NCI-H1092 treated with DMSO at 0.1 percent for 48 hours (cell line): ENCODE measurements at places on chromosomes 4 and X.

DNA sequence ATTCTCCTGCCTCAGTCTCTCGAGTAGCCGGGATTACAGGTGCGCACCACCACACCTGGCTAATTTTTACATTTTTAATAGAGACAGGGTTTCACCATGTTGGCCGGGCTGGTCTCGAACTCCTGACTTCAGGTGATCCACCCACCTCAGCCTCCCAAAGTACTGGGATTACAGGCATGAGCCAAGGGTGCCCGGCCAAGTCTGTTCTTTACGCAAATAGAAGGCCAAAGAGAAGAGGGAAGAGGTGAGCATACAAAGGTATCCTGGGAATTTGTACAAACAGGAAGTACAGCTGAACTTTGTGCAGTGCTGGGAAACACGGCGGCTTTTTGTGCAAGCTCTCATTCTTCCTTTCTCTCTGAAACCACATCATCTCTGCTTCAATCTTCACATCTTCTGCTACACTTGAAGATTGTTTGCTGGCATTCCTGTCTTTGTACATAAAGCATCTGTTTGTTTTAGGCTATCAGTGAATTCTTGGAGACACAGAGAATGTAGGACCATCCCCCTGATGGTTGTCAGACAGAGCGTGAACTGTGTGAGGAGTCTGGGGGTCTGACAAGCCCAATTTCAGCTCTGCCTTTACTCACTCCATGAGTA lies 71.9 kb upstream of the PRSS48 start:
- no peak for DNase-seq

DNA sequence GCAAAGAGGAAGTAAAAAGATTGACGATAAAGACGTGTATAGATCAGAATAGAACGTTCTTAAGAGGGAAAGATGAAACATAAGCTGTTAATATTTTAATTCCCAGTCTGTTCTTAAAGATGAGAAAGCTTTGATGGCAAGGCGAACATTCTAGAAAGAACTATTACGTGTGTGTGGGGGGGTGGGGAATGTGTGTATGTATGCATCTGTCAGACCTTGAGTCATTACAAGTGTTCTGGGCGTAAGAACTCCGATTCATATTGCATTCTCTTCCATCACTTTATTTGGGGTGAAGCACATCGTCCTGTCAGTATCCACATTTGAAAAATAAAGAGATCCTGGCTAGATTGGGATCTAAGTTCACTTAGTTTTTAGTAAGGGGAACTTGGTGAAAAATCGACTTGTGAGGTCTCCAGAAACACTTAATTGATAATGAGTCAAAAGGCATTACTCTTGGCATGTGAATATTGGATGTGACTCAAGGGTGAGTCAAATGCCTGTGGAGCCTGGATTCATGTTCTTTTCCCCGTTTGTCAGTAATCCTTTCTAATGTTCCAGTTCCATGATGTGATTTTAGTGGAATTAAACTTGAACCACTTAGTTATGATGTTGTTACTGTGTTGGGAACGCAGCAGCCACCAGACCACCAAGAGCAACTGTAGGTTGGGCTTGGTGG lies 3.1 kb downstream of the SMS start:
- no peak for DNase-seq

DNA sequence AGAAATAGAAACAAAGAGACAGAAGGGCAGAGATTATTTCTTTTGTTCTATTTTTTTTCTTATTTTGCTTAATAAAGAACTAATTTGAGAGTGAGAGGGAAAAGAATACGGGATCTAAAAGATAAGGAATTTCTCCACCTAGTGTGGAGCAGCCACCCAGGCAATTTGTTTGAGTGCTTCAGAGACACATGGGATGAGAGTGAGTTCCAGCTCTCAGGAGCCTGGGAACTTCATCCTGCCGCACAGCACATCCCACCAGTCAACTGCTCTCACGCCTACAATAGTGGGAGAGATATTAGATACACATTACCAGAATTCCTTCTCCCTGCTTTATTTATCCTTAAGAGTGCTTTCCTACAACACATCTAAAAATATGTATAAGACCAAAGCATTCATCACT lies 946.4 kb downstream of the PDHA2 start:
- no peak for DNase-seq

- DNase-seq, result no peak
Observed at GRCh38 chrX:101357166-101357795, 8.7 kb upstream of the TIMM8A start.

DNA sequence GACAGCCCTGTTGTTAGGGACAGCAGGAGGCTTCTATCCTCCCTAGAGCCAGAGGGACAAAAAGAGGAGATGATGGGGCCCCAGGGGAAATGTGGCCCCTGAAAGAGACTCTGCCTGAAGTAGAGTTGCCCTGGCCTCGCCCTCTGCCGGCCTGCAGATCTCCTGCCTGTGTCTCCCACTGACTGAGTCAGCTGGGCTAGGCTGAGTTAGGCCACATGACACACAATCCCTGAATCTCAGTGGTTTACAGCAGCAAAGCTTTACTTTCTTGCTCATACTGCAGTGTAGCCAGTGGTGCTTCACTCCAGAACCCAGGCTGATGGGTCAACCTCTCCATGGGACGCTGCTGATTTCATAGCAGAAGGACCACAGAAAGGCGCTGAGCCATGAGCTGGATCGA lies 23.5 kb downstream of the DRD5 start:
- no peak for DNase-seq

- DNase-seq, result no peak
Observed at GRCh38 chrX:153880440-153880815, 5.5 kb downstream of the L1CAM start.

DNA sequence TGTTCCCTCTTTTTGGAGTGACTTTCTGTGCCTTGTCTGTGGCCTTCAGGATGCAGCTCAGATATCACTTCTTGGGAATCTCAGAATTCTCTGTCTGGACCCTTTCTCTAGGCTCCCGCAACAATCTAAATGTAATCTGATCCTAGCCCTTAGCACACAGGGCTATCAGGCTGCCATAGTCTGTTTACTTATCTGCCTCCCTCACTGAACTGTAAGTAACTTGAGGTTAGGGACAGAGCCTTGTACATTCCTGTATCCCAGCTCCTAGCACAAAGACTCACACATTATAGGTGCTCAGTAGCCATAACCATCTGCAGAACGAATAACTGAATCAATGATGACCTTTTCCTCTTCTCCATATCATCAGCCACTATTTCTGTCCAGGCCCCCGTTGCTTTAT lies 69.5 kb downstream of the RTL9 start:
- DNase-seq, result no peak
